Astrocyte (in vitro differentiated cells and primary cell): ENCODE measurements at places on chromosomes 6 and 20.

DNA sequence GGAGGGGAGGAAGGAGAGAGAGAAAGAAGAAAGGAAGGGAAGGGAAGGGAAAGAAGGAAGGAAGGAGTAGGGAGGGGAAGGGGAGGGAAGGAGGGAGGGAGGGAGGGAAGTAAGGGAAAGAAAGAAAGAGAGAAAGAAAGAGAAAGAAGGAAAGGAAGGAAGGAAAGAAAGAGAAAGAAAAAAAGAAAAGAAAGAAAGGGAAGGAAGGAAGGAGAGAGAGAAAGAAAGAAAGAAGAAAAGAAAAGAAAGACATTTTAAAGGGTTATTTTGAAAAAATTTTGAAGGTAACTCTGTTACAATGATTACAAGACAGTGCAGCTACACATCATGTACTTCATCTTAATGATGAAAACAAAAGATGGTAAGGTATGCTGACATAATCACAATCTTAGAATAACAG, 3.9 kb downstream of the KIAA0319 start:
- DNase-seq, result no peak

DNA sequence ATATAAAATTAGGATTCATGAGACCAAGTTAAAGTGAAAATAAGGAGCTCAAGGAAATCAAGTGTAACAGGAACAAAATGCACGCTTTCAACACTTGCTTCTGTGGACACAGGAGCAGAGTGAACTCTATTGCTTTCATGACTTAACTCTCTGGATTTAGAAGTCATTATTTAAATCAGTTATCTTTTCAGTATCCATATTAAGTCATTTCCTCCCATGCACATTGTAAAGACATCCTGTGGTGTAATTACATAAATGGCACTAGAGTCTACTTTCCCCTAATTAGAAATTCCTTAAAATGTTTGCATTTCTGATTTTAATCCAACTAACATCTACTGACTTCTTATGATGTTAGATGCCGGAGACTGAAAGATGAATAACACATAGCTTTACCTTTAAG, 88.0 kb downstream of the INSM1 start:
- DNase-seq, result no peak

DNA sequence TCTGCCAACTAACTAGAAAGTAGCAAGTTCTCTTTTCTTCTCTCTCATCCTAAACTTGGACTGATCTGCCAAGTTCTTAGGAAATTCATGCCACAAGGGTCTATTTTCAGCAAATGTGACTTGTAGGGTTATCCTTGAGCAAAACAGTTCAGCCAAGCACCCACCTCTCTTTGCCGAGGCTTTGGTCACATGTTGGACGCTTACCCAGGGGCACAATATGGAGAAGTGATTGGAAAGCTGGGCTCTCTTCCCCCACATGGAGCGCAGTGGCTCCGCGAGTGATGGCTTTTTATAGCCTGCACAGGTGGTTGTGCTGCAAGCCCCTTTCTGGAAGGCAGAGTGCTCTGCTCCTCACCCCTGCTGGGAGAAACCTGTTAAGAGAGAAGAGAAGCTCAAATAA, 47.7 kb upstream of the FNDC1 start:
- DNase-seq, result no peak

DNA sequence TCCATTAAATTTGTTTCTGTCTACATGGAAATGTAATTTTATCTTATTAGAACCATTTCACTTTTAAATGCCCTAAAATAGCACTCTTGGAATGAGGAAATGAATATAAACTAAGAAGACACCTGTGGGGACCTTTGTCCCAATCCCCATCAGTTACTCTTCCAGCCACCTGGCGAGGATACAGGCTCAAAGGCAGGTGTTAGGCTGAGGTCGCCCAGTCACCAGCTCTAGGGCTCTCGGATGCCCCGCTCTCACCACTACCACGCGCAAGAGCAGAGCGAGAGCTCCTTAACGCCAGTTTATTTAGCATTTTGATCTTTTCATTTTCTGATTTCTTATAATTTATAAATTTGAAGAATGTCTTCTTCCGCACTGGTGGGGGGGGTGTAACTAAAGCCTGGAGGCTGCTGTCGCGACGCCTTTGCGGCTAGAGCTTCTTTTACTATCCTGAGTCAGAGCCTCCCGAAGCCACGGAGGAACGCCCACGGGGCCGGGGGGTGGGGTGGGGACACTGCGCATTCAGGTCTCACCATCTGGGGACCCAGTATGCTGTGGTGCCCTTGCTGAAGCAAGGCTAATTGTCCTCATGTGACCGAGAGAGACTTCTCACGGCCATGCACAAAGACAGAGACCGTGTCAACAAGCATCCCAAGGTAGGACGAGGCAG, 38.7 kb upstream of the AFDN start:
- DNase-seq, result no peak

DNA sequence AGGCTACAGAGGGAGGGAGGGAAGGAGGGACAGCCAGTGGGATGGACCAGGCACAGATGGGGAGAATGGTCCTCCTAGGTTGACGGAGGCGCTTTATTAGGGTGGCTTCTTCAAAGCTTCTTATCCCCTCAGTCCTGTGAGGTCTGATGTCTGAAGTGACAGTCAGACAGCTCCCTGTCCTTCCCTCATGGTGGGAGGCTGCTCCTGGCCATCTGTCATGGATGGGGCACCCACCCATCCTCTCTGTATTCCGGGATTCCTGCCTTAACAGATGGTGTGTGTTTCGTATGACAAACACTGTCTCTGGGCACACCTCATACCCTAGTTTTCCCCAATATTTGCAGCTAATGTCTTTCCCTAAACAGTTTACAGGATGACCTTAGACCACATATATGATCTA, 7.9 kb downstream of the RIN2 start:
- DNase-seq, result no peak

DNA sequence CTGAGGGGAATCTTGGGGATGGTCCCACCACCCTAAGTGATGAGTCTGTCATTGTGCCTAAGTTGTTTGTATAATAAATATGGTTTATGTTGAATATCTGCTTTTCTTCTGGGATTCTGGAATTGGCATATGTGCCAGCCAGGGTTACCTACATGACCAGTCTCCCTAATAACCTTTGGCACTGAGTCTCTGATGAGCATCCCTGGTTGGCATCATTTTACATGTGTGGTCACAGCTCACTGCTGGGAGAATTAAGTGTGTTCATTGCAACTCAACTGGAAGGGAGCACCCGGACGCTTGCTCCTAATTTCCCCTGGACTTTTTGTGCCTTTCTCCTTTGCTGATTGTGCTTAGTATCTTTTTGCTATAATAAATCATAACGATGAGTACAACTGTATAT, 8.1 kb downstream of the SMAP1 start:
- DNase-seq, result no peak

DNA sequence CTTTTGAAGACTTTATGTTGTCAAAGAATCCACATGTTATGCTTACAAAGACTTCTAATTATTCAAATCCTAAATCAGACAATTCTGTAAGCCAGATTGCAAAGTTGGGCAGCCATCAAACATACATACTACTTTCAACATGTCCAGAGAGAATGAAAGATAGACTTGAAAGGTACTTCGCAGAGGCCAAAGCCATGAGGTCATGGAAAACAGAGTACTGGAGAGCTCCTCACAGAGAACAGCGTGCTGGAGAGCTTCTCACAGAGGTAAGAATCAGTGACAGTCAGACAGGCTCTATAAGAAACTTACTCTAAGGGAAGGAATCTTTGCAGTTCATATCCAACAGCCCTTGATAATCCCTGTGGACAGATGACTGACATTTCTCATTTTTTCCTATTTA, 400.2 kb downstream of the GJA1 start:
- DNase-seq, result peak; percentile 37

DNA sequence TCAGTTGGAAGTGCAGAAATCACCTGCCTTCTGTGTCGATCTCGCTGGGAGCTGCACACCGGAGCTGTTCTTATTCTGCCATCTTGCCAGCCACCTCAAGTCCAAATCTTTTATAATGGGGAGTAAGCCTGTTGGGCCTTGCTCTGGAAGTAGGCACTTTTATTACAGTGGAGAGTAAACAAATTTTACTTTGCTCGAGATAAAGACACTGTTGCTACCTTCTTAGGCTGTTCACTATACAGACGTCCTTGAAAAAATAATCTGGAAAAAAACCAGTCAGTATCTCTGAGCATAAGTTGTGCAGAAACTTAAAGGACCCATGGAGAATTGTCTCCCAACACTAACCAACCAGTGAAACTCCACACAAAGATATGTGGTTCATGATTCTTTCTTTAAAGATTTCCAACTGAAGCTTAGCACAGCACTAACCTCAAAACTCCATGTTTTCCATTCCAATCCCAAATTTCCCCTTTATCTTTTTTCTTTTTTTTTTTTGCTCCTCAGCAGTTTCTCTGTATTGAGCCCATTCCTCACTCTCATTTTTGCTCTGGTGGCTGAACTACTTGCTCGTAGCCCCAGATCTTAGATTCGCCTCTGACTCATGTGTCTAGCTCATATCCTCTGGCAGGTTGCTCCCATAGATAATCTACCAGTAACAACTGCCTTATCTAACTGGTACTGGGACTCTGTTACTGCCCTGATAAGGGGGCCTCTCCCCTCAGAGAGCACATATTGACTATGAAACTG, 34.3 kb upstream of the COL9A1 start:
- no peak for DNase-seq

- DNase-seq, result no peak
These were observed 780.3 kb downstream of the PHF3 start for GRCh38 chr6:64415926-64416325.

DNA sequence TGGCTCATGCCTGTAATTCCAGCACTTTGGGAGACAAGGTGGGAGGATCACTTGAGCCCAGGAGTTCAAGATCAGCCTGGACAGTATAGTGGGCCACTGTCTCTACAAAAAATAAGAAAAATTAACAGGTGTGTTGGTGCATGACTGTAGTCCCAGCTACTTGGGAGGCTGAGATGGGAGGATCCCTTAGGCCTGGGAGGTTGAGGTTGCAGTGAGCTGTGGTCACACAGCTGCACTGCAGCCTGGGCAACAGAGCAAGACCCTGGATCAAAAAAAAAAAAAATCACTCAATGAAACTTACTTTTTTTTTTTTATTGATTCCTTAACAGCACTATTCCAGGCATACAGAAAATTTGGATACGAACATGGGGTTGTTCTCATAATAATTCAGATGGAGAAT, 14.0 kb downstream of the CDKAL1 start:
- no peak for DNase-seq

GRCh38 chr6:102907181-102907580, 1513.7 kb downstream of the GRIK2 start:
- DNase-seq, result no peak

GRCh38 chr20:37102571-37102970, 6.8 kb upstream of the RBL1 start:
- DNase-seq, result no peak

DNA sequence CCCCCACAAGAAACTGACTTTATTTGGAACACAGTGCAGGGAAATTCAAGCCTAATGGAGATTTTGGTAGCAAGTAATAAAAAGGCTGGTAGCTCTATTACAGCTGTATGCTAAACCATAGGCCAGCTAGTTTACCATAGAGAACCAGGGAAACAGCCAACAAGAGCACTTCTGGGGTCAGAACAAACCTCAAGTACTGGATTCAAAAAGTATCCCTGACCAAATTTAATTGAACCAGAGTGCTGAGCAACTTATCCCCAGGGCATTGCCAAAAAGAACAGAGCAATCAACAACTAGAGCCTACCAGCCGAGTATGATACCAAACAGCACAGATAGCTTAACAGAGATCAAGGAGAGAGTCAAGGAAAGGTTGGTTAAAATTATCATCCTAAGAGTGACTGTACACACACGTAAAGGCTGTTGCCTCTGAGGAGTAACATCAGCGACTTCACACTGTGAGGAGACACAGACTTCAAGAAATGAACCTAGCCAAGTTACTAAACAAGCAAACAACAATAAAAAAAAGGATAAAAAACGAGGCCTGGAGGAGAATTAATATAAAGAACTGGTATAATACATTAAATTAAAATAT, 11.5 kb upstream of the ASF1A start:
- no peak for DNase-seq

- peak; percentile 29 for DNase-seq
These were observed 45.8 kb downstream of the AGPAT4 start for GRCh38 chr6:161228096-161228495.
